Aortic smooth muscle cell (primary cell): ENCODE measurements at places on chromosomes 3 and 15. TPM values are rescaled to one million over a fixed set of nuclear protein-coding genes. Genes with fewer than 3 reads are reported as not detected.

LCTL gene
- under 0.01 and 0.06 TPM in 2 replicates for total RNA-seq

LIPC gene
- total RNA-seq, result 1.1 and 1.5 TPM in 2 replicates

CCDC174 gene
- 7.5 and 8.4 TPM in 2 replicates for total RNA-seq

GMNC gene
- total RNA-seq, result under 0.01 TPM in 1 of 2 replicates, not detected in the other

MKRN3 gene
- total RNA-seq, result 0.06 TPM in 1 of 2 replicates, not detected in the other

ABTB1 gene
- total RNA-seq, result 10.0 and 16.6 TPM in 2 replicates

CYP11A1 gene
- total RNA-seq, result 0.12 and 0.13 TPM in 2 replicates

GREM1 gene
- total RNA-seq, result under 0.01 TPM in 2 replicates

ATP13A3 gene
- 647 and 681 TPM in 2 replicates for total RNA-seq

CLDN1 gene
- not detected in 2 replicates for total RNA-seq

TP63 gene
- total RNA-seq, result 0.12 and 0.53 TPM in 2 replicates

HIGD2B gene
- 0.13 TPM in 1 of 2 replicates, not detected in the other for total RNA-seq

SST gene
- total RNA-seq, result not detected in 2 replicates

ASB14 gene
- under 0.01 TPM in 1 of 2 replicates, not detected in the other for total RNA-seq

POC1A gene
- 7.8 and 15.2 TPM in 2 replicates for total RNA-seq

CD200R1 gene
- total RNA-seq, result 0.06 TPM in 1 of 2 replicates, not detected in the other

SLC6A1 gene
- total RNA-seq, result under 0.01 TPM in 1 of 2 replicates, not detected in the other

EAF2 gene
- total RNA-seq, result 2.2 and 3.0 TPM in 2 replicates

PLA2G4E gene
- total RNA-seq, result not detected in 2 replicates

PP2D1 gene
- not detected in 2 replicates for total RNA-seq

DLL4 gene
- 0.56 and 1.5 TPM in 2 replicates for total RNA-seq

ARPIN gene
- total RNA-seq, result 15.2 and 15.5 TPM in 2 replicates

IL5RA gene
- not detected in 2 replicates for total RNA-seq

TMED3 gene
- 117 and 127 TPM in 2 replicates for total RNA-seq

IGSF10 gene
- 1.7 and 2.0 TPM in 2 replicates for total RNA-seq

GP9 gene
- total RNA-seq, result not detected in 2 replicates

EIF4E3 gene
- 0.66 and 1.6 TPM in 2 replicates for total RNA-seq

INKA1 gene
- 8.7 and 20.5 TPM in 2 replicates for total RNA-seq

ZPLD1 gene
- 0.19 and 0.26 TPM in 2 replicates for total RNA-seq

RBP2 gene
- total RNA-seq, result not detected in 2 replicates

ABI3BP gene
- total RNA-seq, result 17.7 and 48.1 TPM in 2 replicates

MOBP gene
- not detected in 2 replicates for total RNA-seq

TMEM39A gene
- total RNA-seq, result 47.7 and 50.1 TPM in 2 replicates

MRAS gene
- total RNA-seq, result 39.7 and 42.7 TPM in 2 replicates

TMCO5A gene
- total RNA-seq, result not detected in 2 replicates

RASL12 gene
- total RNA-seq, result 0.06 TPM in 1 of 2 replicates, not detected in the other

MESP2 gene
- total RNA-seq, result 0.25 and 0.53 TPM in 2 replicates

MASP1 gene
- 1.2 and 6.2 TPM in 2 replicates for total RNA-seq

TMEM44 gene
- total RNA-seq, result 21.3 and 21.9 TPM in 2 replicates

NR1I2 gene
- under 0.01 and 0.06 TPM in 2 replicates for total RNA-seq

ANKRD34C gene
- total RNA-seq, result not detected in 2 replicates

LSMEM2 gene
- total RNA-seq, result 0.06 TPM in 1 of 2 replicates, not detected in the other

ANKRD63 gene
- total RNA-seq, result not detected in 2 replicates

ADAMTS17 gene
- 15.1 and 15.2 TPM in 2 replicates for total RNA-seq

TTLL13 gene
- under 0.01 and 0.12 TPM in 2 replicates for total RNA-seq

GNB4 gene
- total RNA-seq, result 57.2 and 71.6 TPM in 2 replicates
